H9 (cell line): ENCODE measurements at places on chromosomes 3 and 15.

- no peaks in the 10 kb centered on the region for H3K27me3 ChIP-seq
- no peaks in the 10 kb centered on the region for H3K4me1 ChIP-seq
- no peak for DNase-seq
- no peak overlapping the region for H3K27ac ChIP-seq
- H3K36me3 ChIP-seq, result no peaks in the 10 kb centered on the region
- no peak overlapping the region for H3K4me3 ChIP-seq
These were observed 292.6 kb upstream of the TGFBR2 start for GRCh38 chr3:30313840-30314239.

GRCh38 chr3:112136959-112137693 lies 4.1 kb upstream of the GCSAM start:
- no peak overlapping the region for H3K4me3 ChIP-seq
- H3K27me3 ChIP-seq, result no peaks in the 10 kb centered on the region
- no peaks in the 10 kb centered on the region for H3K36me3 ChIP-seq
- H3K27ac ChIP-seq, result peak overlapping the region; percentile 7

DNA sequence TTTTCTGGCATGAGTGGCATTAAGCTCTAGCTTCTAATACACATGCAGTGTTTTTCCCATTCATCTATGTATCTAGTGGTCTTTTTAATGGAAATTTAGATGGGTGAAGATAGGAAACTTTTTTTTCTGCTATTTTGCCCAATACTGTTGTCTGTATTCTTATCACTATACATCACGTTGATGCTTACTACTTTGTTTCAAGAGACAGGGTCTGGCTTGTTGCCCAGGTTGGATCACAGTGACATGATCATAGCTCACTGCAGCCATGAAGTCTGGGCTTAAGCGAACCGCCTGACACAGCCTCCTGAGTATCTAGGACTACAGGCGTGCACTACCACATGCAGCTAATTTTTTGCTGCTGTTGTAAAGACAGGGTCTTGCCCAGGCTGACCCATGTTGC lies 84.6 kb downstream of the PEAK1 start:
- no peaks in the 10 kb centered on the region for H3K27me3 ChIP-seq
- H3K4me3 ChIP-seq, result no peak overlapping the region
- no peaks in the 10 kb centered on the region for H3K36me3 ChIP-seq

DNA sequence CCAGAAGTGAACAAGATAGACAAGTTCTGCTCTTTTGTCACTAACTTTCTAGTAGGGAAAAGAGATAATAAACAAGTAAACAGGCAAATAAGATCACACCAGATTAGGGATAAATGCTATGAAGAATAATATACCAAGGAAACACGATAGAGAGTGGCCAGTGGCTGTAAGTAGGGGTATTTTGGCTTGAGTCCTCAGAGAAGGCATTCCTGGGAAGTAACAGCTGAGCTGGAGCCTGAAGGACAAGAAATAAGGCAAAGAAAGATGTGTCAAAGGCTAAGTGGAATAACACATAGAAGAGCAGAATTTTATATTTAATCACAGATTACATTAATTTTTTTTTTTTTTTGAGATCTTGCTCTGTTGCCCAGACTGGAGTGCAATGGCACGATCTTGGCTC lies 366.2 kb downstream of the ZIC1 start:
- no peak overlapping the region for H3K4me3 ChIP-seq
- H3K4me1 ChIP-seq, result no peaks in the 10 kb centered on the region
- H3K27me3 ChIP-seq, result no peaks in the 10 kb centered on the region
- DNase-seq, result no peak
- H3K27ac ChIP-seq, result no peak overlapping the region

DNA sequence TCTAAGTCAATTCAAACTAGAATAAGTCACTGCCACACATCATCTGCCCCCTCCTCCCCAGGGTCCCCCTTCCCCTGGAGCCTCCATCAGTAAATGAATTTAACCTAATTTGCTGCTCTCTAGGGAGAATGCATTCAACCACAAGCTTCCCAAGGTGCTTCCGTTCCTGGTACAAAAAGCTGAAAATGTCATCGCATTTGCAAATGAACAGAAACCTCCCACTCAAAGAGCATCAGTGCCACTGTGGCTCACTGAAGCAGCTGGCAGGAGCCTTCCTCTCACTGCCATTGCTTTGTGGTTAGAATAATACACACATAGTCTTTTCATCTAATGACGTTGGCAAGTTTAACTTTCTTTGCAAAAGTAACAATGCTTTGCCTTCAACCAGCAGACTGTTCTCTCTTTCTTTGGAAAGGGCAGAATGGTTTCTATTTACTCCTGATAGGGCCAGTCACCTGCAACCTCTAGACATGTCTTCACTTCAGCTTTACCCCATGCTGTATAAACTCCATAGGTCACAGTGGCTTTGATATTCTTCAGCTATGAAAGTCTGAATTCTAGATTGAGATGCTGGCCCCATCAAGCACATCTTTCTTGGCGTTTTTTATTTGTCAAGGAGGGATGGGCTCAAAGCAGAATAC lies 238.1 kb downstream of the CPNE4 start:
- no peak overlapping the region for H3K4me3 ChIP-seq
- peak; percentile 30 for DNase-seq
- peaks cover 4% of the 10 kb centered on the region for H3K4me1 ChIP-seq
- no peaks in the 10 kb centered on the region for H3K27me3 ChIP-seq
- no peak overlapping the region for H3K27ac ChIP-seq
